ENCODE measurements at places on chromosomes 3 and 15.

DNA sequence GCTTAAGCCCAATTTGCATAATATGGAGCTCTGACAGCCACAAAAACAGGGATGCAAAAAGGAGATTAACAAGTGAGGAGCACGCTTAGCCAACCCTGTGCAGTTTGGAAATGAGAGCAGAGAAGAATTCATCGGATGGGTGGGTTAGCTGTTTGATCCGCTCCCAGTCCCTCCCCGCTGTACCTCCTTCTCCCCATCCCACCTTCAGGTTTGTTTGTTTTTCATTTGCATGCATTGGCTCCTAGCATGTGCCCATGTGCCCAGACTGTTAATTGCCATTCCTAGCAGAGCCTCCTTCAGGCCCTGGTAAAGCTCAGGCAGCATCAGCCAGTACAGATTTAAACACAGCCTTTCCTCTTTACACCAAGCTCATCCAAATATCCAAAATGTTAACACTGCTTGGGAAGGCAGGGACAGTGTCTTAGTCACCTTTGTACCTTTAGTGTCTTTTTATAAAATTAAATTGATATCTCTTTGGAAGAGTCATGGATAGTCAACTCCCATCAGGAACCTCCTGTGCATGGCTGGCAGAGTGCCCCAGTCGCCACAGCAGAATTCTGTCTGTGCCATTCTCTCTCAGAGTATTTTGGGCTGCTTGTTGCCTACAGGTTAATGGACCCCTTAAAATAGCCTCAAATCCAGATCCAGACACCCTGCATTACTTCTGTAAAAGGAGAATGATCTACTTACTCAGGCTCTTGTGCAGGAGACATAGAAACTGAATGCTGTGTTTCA lies 244.2 kb downstream of the LSAMP start:
- no peaks in the 10 kb centered on the region for H3K27me3 ChIP-seq
- H3K4me1 ChIP-seq: no peaks in the 10 kb centered on the region
- no peaks in the 10 kb centered on the region for H3K36me3 ChIP-seq
- no peak for DNase-seq
- no peak overlapping the region for H3K4me3 ChIP-seq

DNA sequence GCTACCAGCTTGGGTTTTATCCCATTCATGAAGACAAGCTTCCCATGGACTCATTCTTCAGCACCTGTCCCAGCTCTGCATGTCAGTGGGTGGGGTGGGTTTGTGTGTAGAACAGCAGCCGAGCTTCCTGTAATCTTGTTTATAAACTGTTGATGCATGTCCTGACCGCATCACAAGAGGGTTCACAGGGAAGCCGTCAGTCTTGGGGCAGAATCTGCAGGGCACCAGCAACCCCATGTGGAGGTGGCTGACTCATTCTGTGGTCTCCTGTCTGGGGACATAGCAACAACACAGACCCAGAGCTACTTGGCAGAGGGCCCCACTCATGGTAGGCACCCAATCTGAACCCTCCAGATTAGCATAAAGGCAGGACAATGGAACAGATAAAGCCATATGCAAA lies 35.6 kb downstream of the DAPK2 start:
- no peak overlapping the region for H3K27ac ChIP-seq
- no peaks in the 10 kb centered on the region for H3K4me1 ChIP-seq
- peak; percentile 68 for DNase-seq
- no peak overlapping the region for H3K4me3 ChIP-seq

GRCh38 chr15:66780973-66781718 lies 79.1 kb downstream of the SMAD6 start:
- no peak overlapping the region for H3K4me3 ChIP-seq
- no peak overlapping the region for H3K27ac ChIP-seq
- no peaks in the 10 kb centered on the region for H3K27me3 ChIP-seq
- peaks cover 19% of the 10 kb centered on the region for H3K36me3 ChIP-seq
- peak; percentile 54 for DNase-seq
- peaks cover 43% of the 10 kb centered on the region for H3K4me1 ChIP-seq

DNA sequence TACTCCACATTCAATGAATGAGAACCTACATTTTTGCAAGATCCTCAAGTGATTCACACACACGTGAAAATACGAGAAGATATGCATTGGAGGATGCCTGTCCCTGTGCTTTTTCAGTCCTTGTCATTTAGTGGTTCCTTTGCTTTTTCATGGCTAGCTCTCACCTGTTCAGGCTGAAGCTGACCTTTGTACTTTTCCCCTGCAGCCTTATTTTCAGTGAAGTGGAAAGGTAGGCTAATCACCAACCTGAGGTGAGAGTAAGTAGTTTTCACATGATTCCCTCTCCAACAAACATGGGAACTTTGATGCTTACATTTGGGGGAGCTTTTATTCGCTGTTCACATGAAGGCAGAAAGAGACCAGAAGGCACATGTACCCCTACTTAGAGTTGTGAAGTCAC lies 8.3 kb downstream of the ITPR1 start:
- H3K27ac ChIP-seq: no peak overlapping the region
- no peak overlapping the region for H3K4me3 ChIP-seq
- peaks cover 6% of the 10 kb centered on the region for H3K36me3 ChIP-seq
- H3K4me1 ChIP-seq: no peaks in the 10 kb centered on the region
- DNase-seq: no peak

DNA sequence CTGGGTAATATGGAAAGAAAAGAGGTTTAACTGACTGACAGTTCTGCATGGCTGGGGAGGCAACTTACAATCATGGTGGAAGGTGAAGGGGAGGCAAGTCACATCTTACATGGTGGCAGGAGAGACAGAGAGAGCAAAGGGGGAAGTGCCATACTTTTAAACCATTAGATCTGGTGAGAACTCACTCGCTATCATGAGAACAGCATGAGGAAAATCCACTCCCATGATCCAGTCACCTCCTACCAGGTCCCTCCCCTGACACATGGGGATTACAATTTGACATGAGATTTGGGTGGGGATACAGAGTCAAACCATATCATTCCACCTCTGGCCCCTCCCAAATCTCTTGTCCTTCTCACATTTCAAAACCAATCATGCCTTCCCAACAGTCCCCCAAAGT lies 16.0 kb upstream of the ACOX2 start:
- no peak for DNase-seq
- no peaks in the 10 kb centered on the region for H3K27me3 ChIP-seq
- H3K4me3 ChIP-seq: no peak overlapping the region
- H3K4me1 ChIP-seq: no peaks in the 10 kb centered on the region
- H3K27ac ChIP-seq: no peak overlapping the region
- H3K36me3 ChIP-seq: no peaks in the 10 kb centered on the region

DNA sequence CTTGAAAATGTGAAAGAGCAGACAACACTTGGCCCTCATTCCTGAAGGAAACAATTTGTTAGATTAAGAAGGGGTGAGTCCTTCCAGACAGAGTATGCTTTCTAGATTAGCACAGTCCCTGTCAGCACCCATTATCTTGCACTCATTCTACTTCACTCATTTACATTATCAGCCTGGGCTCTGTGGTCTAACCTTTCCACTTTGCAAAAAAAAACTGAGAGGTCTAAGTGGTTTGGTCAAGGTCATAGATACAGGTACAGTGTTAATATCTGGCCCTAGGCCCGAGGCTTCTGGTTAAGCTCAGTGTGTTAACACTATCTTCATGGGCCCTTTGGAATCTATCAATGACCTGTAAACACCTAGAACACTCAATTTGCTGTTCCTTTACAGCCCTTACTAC lies 123.4 kb upstream of the LRRN1 start:
- no peak overlapping the region for H3K4me3 ChIP-seq
- H3K27ac ChIP-seq: no peak overlapping the region
- no peak for DNase-seq
- no peaks in the 10 kb centered on the region for H3K27me3 ChIP-seq
